ENCODE measurements at places on chromosomes 7 and 10.

DNA sequence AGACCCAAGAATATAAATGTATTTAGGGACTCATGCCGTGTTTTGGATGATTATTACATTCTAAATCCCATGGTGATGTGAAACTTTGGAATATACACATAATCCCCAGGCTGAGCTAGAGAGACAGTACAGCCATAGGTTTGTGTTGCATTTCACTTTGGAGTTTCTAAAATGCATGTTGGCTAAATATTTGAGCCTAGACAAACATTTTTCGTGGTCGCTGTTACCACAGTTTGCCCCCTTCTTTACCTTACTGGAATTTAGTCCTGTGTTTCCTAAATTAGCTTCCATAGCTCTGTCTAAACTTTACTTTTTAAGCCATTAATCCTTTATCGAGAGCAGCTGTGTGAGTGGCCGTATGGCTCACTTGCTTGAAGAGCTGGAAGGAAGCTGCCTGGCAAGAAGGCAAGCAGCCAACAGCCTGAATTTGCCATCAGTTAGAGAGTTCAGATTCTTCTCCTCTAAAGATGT, 192.0 kb downstream of the BICC1 start:
- DNase-seq, result no peak

DNA sequence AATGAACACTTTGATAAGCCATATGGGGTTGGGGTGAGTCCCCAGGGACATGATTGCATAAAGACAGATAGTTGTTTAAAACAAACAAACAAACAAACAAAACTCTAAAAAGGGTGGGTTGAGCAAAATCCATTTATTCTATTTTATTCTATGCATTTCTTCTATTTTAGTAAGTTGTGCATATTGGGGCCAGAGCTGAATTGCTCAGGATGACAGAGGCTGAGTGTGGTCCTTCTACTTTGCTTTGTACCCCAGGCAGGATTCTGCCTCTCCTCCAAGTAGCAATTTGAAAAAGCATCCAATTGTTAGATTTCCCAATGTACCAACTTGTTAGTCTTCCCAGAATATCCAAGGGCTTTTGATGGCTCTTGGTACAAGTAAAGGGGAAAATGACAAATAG, 29.2 kb upstream of the XPNPEP1 start:
- no peak for DNase-seq

GRCh38 chr10:63286754-63287264, 153.7 kb downstream of the NRBF2 start:
- DNase-seq, result no peak

DNA sequence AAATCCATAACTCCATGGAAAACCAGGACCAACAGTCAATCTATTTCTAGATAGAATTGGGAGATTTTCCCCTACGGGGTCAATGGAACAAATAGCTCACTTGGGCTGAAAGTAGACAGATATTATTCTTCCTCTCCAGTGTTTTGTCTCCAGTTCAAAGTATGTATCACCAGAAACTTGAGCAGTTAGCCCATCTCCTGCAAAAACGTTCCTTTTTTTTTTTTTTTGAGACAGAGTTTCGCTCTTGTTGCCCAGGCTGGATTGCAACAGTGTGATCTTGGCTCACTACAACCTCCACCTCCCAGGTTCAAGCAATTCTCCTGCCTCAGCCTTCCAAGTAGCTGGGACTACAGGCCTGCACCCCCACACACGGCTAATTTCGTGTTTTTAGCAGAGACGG, 390.0 kb upstream of the AUTS2 start:
- no peak for DNase-seq

DNA sequence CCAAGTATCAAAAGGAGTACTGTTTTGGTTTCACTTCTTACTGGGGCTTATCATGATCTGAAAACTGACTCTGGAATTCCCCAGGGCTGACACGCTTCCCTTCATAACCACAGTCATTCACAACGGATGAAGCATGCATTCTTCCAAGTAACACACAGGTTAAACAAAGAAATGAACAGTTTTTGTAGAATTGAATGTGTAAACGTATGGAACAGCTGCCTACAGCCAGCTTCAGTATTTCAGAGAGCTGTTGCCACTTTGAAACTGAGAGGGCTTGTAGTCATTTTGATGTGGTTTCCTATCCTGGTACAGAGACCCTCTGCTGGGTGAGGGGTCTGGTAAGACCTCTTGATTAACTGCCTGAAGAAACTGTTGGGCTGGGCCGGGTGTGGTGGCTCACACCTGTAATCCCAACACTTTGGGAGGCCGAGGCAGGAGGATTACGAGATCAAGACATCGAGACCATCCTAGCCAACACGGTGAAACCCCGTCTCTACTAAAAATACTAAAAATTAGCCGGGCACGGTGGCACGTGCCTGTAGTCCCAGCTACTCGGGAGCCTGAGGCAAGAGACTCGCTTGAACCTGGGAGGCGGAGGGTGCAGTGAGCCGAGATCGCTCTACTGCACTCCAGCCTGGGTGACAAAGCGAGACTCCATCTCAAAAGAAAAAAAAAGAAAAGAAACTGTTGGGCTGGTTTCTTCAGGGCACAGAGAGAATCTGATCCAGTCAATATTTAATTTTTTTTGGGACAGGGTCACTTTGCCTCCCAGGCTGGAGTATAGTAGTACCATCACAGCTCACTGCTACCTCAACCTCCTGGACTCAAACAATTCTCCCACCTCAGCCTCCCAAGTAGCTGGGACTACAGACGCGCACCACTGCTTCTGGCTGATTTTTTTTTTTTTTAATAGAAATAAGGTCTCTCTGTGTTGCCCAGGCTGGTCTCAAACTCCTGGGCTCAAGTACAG, 4.7 kb downstream of the NFE2L3 start:
- peak; percentile 78 for DNase-seq

- DNase-seq, result no peak
Observed at GRCh38 chr7:98200364-98200763, 10.9 kb upstream of the BHLHA15 start.

- no peak for DNase-seq
Observed at GRCh38 chr10:32713560-32713959, 244.5 kb downstream of the ITGB1 start.

GRCh38 chr10:124830445-124830844, 28.8 kb downstream of the ABRAXAS2 start:
- DNase-seq, result no peak

DNA sequence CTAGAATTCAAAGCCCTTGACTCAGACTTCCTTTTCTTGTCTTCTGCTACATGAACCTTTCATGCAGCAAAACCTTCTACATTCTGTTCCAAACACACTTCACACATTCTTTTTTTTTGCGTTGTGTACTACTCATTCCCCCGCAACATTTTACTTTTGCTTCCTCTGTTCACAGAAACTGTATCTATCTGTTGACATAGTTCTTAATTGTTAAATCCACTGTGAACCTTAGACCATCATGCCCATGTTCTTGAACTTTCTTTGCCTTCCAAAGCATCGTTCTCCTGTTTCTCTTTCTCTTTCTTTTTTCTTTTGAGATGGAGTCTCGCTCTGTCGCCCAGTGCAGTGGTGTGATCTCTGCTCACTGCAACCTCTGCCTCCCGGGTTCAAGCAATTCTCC, 14.2 kb downstream of the CCSER2 start:
- no peak for DNase-seq

- no peak for DNase-seq
Observed at GRCh38 chr7:150731916-150732315, 5.3 kb upstream of the GIMAP5 start.

- no peak for DNase-seq
Observed at GRCh38 chr10:132615341-132616169, 78.0 kb downstream of the INPP5A start.

- no peak for DNase-seq
Observed at GRCh38 chr7:74653686-74654181, 3.8 kb upstream of the GTF2I start.

GRCh38 chr7:151779255-151779654, 97.7 kb downstream of the PRKAG2 start:
- no peak for DNase-seq

GRCh38 chr10:48478469-48478868, 126.4 kb downstream of the ARHGAP22 start:
- DNase-seq, result no peak

DNA sequence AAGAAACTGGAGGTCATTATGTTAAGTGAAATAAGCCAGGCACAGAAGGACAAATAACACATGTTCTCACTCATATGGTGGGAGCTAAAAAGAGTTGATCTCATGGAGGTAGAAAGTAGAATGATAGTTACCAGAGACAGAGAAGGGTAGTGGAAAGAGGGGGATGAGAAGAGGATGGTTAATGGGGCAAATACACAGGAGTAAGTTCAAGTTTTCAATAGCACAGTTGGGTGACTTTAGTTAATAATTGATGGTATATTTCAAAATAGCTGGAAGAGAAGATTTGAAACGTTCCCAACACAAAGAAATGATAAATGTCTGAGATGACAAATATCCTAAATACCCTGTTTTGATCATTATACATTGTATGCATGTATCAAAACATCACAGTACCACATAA, 261.8 kb downstream of the THSD7A start:
- no peak for DNase-seq

DNA sequence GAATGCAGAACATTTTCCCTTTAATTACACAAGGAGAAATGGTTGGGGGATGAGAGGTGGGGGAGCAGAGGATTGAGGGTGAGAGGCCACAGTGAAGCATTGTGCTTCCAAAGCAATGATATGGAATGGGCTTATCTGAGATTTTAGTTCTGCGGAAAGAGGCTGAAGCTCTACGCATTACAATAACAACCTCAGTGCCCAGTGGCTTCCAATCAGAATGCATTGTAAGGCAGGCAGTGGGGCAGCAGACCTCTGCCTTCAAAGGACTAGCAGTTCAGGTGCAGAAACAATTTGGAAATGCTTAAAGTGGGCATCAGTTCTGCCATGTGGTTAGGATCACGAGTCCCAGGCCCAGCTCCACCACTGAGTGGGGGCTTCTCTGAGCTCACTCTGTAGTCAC, 251.0 kb upstream of the ZMIZ1 start:
- no peak for DNase-seq

- DNase-seq, result no peak
Observed at GRCh38 chr7:121187222-121187621, 141.6 kb upstream of the WNT16 start.

GRCh38 chr10:56624082-56624481, 263.0 kb upstream of the ZWINT start:
- no peak for DNase-seq

GRCh38 chr10:77518241-77518909, 119.2 kb downstream of the KCNMA1 start:
- no peak for DNase-seq

DNA sequence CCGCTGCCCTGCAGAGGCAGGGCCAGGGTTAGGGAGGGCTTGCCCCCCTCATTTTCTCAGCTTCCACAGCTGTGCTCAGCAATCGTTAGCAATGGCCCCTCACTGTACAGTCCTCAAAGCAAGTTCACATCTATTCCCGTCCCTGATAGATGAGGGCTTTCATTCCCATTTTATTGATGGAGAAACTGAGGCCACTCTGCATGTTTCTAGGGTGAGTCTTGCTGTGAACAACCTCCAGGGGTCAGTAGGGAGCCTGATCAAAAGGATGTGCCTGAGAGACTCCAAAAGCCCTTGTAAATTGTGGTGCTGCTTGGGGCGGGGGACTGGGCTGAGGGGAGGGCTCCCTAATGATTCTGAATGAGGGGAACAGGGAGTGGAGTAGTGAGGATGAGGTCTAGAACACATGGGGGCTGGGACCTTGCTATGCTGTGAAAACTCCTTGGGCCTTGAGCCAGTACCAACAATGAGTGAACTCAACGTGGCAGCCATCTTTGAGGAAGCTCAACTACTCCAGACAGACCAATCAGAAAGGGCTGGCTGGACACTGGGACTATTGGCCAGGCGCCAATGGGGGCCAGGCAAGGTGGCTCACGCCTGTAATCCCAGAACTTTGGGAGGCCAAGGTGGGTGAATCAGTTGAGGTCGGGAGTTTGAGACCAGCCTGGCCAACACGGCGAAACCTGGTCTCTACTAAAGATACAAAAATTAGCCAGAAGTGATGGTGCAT, 6.7 kb upstream of the GRIFIN start:
- no peak for DNase-seq

- DNase-seq, result peak; percentile 84
Observed at GRCh38 chr10:68406111-68406814, 814 bp downstream of the RUFY2 start.

DNA sequence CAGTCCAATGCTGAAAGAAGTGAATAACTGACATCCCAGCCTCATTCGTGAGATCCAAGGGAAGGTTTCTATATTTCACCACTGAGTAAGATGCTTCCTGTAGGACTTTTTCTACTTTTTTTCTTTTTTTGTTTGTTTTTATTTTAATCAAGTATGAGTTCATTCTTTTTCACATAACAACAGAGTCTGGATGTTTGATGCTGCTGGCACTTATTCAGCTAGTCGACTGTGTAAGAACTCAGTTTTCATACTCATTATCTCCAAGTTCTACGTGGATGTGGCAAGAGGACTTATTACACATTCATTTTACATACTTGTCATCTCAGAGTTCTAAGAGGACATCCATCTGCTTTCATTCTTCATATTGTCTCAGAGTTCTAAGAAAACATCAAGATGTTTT, 86.9 kb downstream of the CPXM2 start:
- DNase-seq, result no peak

DNA sequence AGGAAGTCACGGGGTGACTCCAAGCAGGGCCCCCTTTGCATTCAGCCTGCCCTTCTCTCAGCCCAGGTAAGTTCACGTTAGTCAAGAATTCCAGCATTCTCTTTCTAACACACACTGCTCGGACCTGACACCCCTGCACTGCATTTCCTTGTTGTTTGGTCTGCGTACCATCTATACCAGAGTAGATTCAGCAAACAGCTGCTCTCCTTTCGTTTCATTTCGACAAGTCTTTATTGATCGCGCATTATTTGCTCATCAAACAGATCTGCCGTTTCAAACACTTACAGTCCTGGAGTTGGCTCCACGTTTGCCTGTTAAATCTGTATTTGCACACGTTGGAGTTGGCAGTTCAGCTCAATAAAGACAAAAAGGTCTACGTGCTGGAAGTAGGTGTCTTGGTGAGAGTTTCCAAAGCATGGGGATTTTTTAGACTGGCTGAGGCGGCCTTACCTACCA, 495.1 kb downstream of the RPS24 start:
- DNase-seq, result no peak

DNA sequence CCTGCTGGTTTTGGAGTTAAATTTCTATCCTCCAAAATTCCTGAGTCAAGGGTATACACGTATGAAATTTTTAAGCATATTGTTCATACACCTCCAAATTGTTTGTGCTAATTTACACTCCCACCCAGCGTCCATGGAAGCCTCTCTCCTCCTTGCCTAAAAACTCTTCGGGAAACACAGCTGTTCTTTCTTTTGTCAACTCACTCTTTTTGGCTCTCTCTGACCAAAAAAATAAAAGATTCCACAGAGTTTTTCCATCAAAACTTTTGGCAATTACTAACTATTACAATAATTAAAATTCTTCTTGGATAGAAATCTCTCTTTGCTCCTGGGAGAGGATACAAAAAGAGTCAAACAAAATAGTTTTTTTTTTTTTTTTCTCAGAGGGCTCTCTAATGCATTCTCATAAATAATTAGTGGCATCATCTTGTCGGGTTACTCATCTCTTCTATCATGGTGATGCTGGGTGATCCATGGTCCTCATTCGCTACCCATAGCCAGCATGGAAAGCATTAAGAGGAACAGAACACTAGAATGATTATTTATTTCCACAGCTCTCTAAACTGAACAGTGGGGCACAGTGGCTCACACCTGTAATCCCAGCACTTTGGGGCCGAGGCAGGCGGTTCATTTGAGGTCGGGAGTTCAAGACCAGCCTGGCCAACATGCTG, 310.7 kb downstream of the SFMBT2 start:
- DNase-seq, result no peak
